NCI-H1694 treated with DMSO at 0.1 percent for 48 hours (cell line): ENCODE measurements at places on chromosomes 6 and 20.

- DNase-seq, result no peak
These were observed 63.3 kb upstream of the MAP7 start for GRCh38 chr6:136613477-136613876.

DNA sequence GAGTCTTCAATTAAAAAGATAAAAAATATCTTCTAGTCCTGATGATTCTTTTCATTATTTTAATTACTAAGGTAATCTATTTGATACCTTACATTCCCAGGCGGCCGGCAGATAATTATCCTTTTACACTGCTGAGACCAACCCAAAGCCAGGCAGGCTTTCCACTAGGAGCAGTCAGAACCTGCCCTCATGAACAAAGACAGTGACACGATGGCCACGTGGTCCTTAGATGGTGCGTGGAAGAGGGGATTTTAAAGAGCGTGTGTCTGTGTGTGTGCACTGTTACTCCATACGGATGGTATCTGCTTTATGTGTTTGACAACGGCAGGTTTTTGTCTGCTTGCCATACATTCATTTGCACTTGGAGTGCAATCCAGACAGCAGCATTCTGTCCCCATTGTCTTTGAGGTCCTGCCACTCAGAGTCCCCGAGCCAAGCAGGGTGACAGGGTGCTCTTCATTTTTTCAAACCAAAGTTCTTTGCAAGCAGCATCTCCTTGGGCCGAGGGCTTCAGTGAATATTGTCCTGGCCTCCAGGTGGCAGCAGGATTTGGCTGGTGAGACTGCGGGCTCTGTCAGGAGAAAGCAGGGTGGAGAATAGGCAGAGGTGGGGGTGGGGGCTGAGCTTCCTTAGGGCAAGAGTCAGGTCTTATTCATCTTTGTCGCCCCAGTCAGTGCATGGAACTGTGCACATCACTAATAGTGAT, 260.5 kb downstream of the NRN1 start:
- DNase-seq, result no peak

DNA sequence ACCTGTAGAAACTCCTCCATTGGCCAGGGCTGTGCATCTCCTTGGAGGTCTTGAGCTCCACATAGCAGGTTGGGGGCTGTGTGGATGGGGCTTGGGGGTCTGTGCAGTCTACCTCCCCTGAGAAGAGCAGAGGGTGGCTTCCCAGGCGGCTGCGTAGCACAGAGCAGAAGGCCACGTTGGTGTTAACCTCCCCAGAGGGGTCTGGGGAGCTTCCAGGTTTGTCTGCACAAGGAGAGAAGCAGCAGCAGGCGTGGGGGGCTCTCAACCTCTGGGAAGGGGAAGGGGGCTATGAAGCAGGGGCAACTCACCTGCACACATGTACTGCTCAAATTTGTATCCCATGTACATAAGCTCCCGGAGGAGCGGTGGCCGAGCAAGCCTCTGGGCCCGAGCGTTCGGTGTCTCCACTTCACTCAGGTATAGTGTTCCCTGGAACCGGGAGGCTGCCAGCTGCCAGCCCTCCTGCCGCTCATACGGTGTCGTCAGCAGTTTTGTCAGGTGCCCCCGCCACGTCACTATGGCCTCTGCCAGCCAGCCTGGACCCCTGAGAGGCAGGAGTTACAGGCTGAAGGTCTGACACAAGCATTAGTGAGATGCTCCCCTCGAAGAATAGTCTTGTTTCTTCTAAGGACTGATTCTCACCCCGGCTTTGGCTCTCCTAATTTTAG, 1.2 kb downstream of the DXO start:
- DNase-seq, result no peak

GRCh38 chr6:65798280-65799014, 91.4 kb upstream of the EYS start:
- DNase-seq, result no peak

DNA sequence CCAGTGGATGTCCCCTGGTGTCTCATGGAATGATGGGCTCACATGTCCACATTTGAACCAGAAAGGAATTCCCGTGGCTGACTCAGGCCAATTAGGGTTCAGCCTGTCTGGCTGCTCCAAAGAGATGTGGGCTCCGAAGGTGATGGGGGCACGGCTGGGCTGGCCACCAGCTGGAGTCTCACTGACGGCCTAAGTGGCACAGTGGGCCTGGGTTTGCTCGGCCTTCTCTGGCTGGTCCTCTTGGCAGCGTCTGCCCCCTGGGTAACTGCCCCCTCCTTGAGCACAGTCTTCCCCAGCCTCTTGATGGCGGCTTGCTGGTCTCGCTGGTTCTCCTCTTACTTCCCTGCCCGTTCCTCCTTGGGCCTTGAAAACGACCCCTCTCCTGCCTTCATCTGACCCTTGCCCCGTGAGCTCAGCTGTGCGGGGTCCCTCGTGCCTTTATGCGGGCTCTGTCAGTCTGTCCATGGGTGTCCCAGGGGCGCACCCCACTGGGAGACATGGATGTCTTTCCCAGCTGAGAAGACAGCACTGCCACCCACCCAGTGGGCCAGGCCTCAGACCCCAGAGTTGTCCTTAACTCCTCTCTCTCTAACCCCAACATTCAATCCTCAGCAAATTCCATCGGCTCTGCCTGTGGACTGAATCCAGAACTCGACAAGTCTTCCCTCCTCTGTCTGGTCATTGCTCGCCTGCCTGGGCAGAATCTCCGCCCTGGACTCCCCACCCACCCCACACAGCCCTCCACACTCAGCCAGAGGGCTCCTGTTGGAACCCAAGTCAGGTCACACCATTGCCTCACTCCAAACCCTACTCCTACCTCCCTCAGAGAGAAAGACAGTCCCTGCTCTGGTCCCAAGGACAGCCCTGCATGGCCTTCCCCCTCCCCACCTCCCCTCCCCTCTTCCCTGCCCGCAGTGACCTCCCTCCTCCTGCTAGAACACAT, 78.7 kb downstream of the CEBPB start:
- no peak for DNase-seq
